ENCODE measurements at places on chromosomes 3 and 15.
A peak's percentile ranks its signal among the peaks of the same experiment; 100 is the strongest.

DNA sequence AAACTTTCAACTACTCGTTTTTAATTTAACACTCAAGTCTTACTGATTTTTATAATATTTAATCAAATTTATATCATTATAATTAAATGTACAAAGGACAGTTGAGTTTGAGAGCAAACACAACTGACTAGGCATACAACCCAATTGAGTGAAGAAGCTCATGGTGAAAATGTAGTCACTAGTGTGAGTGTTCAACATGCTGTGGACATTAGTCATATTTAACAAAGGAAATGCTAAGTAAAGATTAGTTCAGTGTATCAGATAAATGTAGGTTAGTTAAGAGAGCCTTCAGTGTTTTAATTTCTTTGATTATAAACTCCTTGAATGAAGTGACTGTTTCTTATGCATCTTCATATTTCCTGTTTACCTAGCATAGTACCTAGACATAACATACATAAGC is 444.2 kb upstream of the GOLIM4 start:
- no peak for ATAC-seq
- no peaks in the 10 kb centered on the region for H3K4me1 ChIP-seq
- H3K27me3 ChIP-seq, result no peaks in the 10 kb centered on the region
- H3K27ac ChIP-seq, result no peak overlapping the region
- no peaks in the 10 kb centered on the region for H3K36me3 ChIP-seq

DNA sequence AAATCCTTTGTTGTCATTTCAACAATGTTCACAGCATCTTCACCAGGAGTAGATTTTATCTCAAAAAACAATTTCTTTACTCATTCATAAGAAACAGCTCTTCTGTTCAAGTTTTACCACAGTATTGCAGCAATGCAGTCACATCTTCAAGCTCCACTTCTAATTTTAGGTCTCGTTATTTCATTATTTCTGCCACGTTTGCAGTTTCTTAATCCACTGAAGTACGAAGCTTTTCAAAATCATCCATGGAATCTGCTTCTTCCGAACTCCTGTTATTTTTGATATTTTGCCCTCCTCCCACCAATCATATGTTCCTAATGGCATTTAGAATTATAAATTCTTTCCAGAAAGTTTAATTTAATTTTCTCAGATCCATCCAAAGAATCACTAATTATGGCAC is 12.6 kb upstream of the OR5K1 start:
- no peak for ATAC-seq
- no peak overlapping the region for H3K4me3 ChIP-seq
- H3K27me3 ChIP-seq, result no peaks in the 10 kb centered on the region
- H3K27ac ChIP-seq, result no peak overlapping the region
- peaks cover 13% of the 10 kb centered on the region for H3K4me1 ChIP-seq
- H3K36me3 ChIP-seq, result no peaks in the 10 kb centered on the region

GRCh38 chr3:149235599-149236424 is 14.2 kb upstream of the CP start:
- H3K36me3 ChIP-seq, result no peaks in the 10 kb centered on the region
- H3K4me3 ChIP-seq, result no peak overlapping the region
- H3K27ac ChIP-seq, result no peak overlapping the region
- no peak for ATAC-seq

GRCh38 chr3:141789281-141789680 is 26.1 kb downstream of the GRK7 start:
- H3K27ac ChIP-seq, result no peak overlapping the region
- no peak for ATAC-seq
- no peak overlapping the region for H3K4me3 ChIP-seq
- H3K36me3 ChIP-seq, result no peaks in the 10 kb centered on the region
- H3K4me1 ChIP-seq, result peaks cover 3% of the 10 kb centered on the region

- H3K27me3 ChIP-seq, result no peaks in the 10 kb centered on the region
- ATAC-seq, result peak; percentile 31
- no peak overlapping the region for H3K4me3 ChIP-seq
- H3K36me3 ChIP-seq, result peaks cover 81% of the 10 kb centered on the region
- H3K27ac ChIP-seq, result no peak overlapping the region
Measured at GRCh38 chr3:66372681-66373350, 128.0 kb downstream of the LRIG1 start.

DNA sequence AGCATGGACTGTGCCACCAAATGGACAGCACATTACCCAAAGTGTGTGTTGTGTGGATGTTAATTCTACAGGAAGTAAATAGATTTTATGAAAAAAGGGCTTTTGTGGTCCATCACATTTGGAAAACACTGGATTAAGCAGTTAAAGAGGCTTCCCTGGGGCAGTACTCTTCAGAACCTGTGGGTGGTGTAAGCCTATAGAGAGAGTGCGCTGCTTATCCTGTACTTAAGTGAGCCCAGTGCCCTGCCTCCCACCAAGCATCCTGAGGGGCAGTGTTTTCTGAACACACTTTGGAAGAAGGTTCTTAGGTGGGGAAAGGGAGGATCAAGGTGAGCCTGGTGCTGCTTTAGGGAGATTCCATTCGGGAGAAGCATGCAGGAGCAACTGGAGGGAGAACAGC is 10.9 kb downstream of the TTLL3 start:
- no peaks in the 10 kb centered on the region for H3K27me3 ChIP-seq
- peaks cover 31% of the 10 kb centered on the region for H3K36me3 ChIP-seq
- H3K4me1 ChIP-seq, result no peaks in the 10 kb centered on the region
- H3K27ac ChIP-seq, result no peak overlapping the region

DNA sequence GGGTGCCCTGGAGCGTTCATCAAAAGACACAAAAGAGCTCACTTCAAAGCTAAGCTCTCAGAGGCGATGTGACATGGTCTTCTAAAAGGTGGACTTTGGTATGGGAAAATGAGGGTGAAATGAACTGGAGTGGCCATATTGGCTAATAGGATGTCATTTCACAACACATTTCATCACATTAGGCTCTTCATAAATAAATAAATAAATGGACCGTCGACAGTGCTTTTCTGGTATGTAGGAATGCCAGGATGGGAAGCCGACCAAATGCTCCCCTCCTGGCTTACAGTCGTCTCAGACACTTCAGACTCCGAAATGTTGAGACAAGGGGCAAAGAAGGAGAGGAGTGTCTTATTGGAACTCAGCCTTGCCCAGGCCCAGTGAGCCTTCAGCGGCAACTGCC is 383.0 kb downstream of the NTRK3 start:
- H3K4me3 ChIP-seq, result no peak overlapping the region
- no peak for ATAC-seq
- H3K27me3 ChIP-seq, result no peaks in the 10 kb centered on the region
- H3K36me3 ChIP-seq, result no peaks in the 10 kb centered on the region
- no peak overlapping the region for H3K27ac ChIP-seq

DNA sequence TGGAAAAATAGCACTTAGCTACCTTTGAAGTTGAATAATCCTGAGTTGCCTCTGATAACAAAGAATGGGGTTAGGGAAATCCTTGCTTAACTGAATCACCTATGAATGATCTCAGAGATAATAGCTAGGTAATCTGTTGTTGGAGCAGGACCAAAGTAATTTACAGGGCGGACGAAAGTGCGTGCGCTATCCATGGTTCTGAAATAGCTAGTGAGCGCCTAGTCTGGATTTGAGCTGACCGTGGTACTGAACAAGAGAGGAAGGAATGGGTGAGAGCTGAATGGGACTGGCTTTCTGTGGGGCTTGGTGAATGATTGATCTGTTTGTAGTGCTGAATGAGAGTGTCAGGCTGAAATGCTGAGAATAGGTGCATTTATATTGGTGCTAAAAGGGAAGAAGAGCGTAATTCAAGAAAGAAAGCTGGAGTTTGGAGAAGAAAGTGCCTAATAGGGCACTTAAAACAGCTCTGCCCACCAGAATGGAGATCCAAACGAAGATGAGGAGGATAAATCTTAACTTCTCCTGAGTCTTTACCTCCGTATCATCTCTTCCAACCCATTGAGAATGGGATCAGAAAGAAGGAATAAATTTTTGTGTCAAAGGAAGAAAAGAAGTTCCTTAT is 10.1 kb downstream of the SCN10A start:
- H3K27me3 ChIP-seq, result no peaks in the 10 kb centered on the region
- H3K4me3 ChIP-seq, result no peak overlapping the region
- no peak for ATAC-seq
- no peaks in the 10 kb centered on the region for H3K36me3 ChIP-seq

DNA sequence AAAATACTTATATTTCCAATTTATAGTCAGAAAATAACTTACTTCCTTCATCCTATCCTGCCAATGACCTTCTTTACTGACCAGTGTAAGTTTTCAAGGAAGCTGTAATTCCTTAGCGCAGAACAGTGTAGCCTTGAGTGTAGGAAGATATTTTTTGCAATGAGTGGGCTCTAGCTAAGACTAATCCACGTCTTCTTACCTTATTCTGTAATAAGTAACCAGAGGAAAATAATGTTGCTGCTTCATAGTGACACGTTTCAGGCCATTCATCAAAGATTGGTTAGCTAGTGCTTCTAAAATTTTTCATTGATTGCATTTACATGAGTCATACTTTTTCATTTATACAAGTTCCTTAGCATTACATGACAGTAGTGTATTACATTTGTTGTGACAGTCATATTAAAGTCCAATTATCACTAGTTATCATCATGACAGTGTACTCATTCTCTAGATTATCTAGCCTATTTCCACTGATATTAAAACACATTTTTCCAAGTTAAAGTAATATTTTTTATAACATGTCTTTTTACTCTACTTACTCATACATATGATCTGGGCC is 403.8 kb upstream of the EPHA3 start:
- H3K27ac ChIP-seq, result no peak overlapping the region
- H3K4me1 ChIP-seq, result no peaks in the 10 kb centered on the region
- ATAC-seq, result no peak
- no peaks in the 10 kb centered on the region for H3K36me3 ChIP-seq

DNA sequence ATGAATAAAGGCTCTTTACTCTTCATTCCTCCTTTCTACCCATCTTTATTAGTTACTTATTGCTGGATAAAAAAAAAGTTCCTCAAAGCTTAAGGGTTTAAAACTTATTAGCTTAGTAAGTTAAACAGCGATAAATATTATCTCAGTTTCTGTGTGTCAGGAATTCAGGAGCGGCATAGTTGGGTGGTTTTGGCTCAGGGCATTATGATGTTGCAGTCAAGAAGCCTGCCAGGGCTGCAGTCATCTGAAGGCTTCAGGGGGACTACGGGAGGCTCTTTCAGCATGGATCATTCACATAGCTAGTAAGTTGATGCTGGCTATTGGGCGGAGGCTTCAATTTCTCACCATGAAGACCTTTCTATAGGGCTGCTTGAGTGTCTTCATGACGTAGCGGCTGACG is 1.9 kb upstream of the DLG1 start:
- no peak overlapping the region for H3K27ac ChIP-seq
- H3K36me3 ChIP-seq, result no peaks in the 10 kb centered on the region
- no peak overlapping the region for H3K4me3 ChIP-seq
- H3K27me3 ChIP-seq, result peaks cover 37% of the 10 kb centered on the region
- ATAC-seq, result no peak

- peak overlapping the region; percentile 95 for H3K4me3 ChIP-seq
- H3K36me3 ChIP-seq, result peaks cover 16% of the 10 kb centered on the region
- ATAC-seq, result peak; percentile 14
- H3K27me3 ChIP-seq, result no peaks in the 10 kb centered on the region
- peak overlapping the region; percentile 97 for H3K27ac ChIP-seq
Measured at GRCh38 chr15:29270169-29270955, 740 bp upstream of the NSMCE3 start.

DNA sequence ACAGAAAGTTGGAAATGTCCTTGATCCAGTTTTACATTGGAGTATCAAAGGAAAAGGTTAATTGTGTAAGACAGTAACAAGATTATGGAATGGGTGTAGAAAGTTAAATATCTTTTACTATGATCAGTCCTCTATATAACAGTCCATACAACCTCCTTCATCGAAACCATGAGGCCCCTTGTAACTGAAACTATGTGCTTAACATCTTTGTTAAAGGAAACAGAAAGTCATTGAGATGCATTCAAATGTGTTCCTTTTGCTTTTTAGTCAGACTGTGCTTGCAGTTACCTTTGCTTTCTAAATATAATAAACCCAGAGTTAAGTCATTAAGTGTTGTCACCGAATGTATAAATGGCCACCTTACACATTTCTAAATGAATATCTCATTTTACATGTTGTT is 1298.5 kb downstream of the ROBO2 start:
- no peaks in the 10 kb centered on the region for H3K36me3 ChIP-seq
- ATAC-seq, result no peak
- no peak overlapping the region for H3K27ac ChIP-seq
- no peak overlapping the region for H3K4me3 ChIP-seq
- H3K27me3 ChIP-seq, result no peaks in the 10 kb centered on the region

DNA sequence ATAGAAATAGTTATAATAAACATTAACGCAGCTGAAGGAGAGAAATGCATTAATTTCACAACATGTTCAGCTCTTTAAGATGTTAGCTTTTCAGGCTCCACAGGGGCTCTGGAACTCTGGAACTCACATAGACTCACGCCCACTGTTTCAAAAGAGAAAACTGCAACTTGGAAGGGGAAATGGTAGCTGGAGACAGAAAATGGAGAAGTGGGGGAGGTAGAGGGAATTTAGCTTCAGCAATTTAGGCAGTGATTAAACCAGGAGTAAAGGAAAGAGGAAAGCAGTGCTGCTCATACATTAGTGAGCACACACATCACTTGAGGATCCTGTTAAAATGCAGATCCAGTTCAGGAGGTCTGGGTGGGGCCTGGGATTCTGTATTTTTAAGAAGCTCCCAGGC is 274.8 kb upstream of the TRIM42 start:
- no peak overlapping the region for H3K27ac ChIP-seq
- no peaks in the 10 kb centered on the region for H3K4me1 ChIP-seq
- H3K27me3 ChIP-seq, result no peaks in the 10 kb centered on the region
- ATAC-seq, result no peak

- peaks cover 66% of the 10 kb centered on the region for H3K4me1 ChIP-seq
- H3K4me3 ChIP-seq, result peak overlapping the region; percentile 68
- H3K27me3 ChIP-seq, result no peaks in the 10 kb centered on the region
- peak; percentile 72 for ATAC-seq
Measured at GRCh38 chr3:149245738-149246451, 24.3 kb upstream of the CP start.

DNA sequence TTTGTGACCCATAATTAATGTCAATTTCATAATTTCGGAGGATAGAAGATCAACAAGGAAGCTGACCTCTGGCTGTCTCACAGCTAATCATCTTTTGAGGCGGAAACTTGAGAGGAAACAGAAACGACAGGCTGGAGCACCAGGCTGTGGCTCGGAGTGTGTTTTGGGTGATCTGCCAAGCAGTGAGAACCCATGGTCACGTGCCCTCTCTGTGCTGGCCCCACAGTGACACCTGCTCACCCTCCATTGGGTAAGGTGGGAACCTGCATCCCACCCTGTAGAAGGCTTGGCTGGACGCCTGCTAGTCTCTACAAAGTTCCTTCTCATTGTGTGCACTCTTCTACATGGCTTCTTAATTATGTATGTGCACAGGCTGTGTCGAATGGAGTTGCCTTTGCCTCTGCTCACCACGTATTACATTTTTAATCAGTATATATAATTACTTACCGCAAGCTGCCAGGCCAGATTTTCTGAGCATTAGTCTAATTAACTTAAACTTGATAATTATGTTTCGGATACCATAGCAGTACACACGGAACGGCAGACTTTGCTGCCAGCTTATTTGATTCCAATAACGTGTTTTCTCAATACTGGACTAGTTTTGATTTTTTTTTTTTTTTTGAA is 719.4 kb upstream of the CFAP20DC start:
- no peaks in the 10 kb centered on the region for H3K27me3 ChIP-seq
- H3K4me1 ChIP-seq, result peaks cover 12% of the 10 kb centered on the region
- H3K4me3 ChIP-seq, result no peak overlapping the region
- no peak for ATAC-seq

GRCh38 chr3:140529558-140529957 is 148.3 kb upstream of the TRIM42 start:
- H3K4me1 ChIP-seq, result no peaks in the 10 kb centered on the region
- H3K27me3 ChIP-seq, result peaks cover 9% of the 10 kb centered on the region
- H3K4me3 ChIP-seq, result no peak overlapping the region
- H3K36me3 ChIP-seq, result no peaks in the 10 kb centered on the region
